CD4-positive, alpha-beta T cell treated with Interleukin-4 for 1 hour (primary cell): ENCODE measurements at places on chromosomes 1 and 21.

GRCh38 chr1:57674801-57675200 is 250.9 kb upstream of the DAB1 start:
- DNase-seq: no peak

DNA sequence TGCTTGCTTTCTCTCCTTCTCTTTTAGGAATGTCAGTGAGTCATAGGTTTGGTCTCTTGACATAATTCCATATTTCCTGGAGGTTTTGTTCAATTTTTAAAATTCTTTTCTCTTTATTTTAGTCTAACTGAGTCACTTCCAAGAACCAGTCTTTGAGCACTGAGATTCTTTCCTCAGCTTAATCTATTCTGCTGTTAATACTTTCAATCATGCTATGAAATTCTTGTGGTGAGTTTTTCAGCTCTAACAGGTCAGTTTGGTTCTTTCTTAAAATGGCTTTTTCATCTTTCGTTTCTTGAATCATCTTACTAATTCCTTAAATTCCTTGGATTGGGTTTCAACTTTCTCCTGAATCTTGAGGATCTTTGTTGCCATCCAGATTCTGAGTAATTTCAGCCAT is 321.0 kb downstream of the PTBP2 start:
- no peak for DNase-seq

DNA sequence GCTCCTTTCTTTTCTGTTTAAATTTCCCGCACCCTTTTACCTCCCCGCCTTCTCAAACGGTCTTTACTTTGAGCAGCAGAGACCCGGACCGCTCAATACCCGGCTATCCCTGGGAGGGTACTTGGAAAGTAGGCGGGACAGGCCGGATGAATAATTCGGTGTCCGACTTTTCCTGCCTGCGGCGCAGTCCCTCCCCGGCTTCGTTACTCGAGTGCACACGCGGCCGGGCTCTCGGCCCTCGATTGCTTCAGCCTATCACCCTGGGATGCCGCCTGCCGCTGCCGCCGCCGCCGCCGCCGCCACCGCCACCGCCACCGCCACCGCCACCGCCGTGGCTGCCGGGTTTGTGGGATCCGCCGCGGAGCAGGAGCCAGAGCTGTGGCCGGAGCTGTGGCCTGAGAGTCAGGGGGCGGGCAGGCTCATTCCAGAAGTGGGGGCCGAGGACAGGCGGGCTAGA is 382 bp upstream of the RASAL2 start:
- DNase-seq: peak; percentile 39

DNA sequence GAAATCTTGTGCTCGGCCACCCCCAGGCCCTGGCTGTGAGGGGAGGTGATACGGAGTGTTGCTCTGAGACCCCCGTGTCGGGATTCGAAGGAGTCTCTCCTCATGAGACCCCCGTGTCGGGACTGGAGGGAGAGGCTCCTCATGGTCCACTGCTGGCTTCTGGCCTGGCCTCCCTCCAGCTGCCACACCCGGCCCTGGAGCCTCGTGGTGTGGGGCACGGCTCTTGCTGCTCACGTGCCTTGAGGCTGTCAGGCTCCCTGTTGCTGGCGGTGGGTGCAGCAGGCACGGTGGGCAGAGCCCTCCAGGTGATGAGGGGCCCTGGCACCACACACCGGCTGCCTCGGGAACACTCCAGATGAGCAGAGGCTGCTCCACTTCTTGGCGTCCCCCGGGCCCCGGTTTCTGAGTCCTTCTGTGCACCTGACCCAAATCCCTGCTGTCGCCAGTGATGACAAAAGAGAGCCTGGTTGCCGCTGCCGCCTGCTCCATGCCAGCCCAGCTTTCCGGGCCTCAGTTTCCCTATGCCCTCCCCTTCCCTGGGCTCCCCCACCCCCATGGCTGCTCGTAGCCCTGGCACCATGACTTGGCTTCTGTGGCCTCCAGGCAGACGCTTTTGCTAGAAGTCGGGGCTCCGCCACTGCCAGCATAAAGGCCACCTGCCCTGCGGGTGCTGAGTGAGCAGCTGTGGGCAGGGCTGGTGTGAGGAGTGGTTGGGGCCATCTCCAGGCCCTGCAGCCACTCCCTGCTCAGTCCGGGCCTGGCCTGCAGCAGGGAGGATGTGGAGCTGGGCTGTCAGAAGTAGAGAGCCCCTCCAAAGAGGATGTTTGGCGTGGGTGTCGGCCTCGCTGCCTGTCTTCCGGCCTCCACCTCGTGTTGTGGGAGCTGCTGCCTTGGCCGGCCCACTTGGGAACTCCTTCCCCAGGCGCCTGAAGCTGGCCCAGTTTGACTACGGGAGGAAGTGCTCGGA is 11.8 kb downstream of the TMEM240 start:
- no peak for DNase-seq

GRCh38 chr1:64282351-64282750 is 78.9 kb downstream of the UBE2U start:
- no peak for DNase-seq

- no peak for DNase-seq
Observed at GRCh38 chr1:159171254-159171687, at the start of gene CADM3. Gene CADM3, plus strand, starts transcription at chr1:159171615. Its CDS starts 151 bp downstream, at chr1:159171766.

GRCh38 chr1:51336004-51336403 is 5.6 kb upstream of the TTC39A start:
- DNase-seq: no peak

DNA sequence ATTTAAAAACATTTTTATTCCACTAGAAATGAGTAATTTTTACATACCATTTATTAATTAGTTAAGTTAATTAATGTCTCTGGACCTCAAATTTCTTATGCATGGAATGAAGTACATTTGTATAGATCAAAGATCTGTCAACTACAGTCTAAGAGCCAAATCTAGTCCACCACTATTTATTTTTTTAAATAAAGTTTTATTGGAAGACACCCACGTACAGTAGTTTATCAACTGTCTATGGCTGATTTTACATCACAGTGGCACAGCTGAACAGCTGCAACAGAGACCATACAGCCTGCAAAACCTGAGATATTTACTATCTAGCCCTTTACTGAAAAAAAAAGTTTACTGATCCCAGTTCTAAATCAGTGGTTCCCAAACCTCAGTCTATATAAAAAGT is 188.6 kb upstream of the HP1BP3 start:
- DNase-seq: no peak

GRCh38 chr1:75092141-75092540 is 42.0 kb upstream of the LHX8 start:
- DNase-seq: no peak

- DNase-seq: no peak
Observed at GRCh38 chr1:101317590-101317989, 80.8 kb downstream of the S1PR1 start.

GRCh38 chr21:29193901-29194300 is 63.5 kb downstream of the MAP3K7CL start:
- no peak for DNase-seq

DNA sequence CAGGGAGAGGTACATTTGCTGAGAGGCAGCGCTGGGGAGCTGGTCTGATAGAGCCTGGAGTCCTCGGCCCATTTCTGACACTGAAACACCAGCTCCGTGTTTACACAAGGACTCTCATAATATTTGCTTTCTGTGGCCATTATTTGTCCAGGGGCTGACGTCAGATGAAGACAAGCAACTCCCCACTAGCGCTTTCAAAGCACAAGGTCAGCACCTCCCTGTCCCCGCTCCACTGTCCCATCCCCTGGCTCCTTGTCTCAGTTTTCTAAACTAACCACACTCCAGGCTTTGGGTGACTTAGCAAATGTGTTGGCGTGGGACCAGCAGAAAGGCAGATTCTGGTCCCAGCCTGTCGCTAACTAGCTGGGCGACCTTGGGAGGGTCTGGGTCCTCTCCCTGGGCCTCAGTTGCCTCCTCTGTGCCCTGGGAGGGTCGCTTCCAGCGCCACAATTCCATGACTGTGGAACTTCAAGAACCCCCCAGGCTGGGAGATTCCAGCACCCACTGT is 37.4 kb upstream of the ZBTB40 start:
- DNase-seq: no peak

- no peak for DNase-seq
Observed at GRCh38 chr1:37233606-37234005, 199.3 kb upstream of the GRIK3 start.

DNA sequence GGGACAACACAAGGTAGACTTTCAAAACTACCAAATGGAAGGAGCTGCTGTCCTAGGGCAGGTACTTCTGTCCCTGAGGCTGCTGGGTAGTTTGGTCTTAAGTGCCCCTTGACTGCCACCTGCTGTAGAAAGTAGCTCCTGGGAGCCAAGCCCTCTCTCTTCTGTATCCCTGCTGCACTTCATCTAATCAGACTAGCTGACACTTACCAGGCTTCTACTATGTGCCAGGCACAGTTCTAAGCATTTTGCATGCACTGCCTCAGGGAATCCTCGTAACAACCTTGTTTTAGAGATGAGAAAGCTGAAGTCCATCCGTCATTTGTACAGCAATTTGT is 15.9 kb upstream of the SRSF4 start:
- DNase-seq: peak; percentile 50

DNA sequence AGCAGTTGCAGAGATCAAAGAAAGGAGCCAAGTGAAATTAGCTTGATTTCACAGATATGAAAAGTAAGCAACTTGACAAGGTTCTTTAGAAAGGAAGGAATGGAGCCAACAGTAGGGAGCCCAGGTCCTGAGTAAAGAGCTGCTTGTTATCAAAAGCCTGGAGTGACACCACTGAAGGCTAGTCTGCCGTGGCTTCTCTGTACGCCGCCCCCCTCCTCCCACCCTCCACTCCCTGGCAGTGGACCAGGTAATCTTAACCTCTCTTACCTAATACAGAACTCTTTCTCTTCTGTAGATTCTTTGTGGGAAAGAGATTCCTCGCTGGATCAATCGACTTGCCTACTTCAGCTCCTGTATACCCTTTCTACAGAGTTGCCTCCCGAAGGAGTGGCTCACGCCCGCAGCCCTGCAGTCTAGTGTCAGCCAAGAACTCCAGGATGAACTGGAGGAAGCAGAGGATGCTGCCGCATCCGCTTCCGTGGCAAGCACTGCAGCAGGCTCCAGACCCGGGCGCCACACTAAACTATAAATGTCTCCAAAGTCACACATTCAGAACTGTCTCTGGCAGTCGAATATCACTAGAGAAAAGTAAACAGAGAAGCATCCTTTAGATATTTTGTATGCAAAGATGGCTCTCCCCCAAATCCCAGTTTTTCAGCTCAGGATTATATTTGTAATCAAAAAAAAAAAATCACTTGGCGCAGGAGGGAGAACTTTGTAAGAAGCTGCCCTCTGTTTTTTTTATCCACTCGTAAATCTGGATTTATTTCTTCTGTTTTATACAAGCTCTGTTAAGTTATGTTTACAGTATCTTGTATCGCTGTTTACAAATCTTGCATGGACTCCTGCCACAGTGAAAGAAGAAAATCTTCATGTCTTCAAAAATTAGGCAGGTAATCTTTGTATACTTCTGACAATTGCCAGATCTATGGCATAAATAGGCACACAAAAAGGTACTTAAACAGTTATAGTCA is 52.6 kb downstream of the DESI2 start:
- DNase-seq: no peak

DNA sequence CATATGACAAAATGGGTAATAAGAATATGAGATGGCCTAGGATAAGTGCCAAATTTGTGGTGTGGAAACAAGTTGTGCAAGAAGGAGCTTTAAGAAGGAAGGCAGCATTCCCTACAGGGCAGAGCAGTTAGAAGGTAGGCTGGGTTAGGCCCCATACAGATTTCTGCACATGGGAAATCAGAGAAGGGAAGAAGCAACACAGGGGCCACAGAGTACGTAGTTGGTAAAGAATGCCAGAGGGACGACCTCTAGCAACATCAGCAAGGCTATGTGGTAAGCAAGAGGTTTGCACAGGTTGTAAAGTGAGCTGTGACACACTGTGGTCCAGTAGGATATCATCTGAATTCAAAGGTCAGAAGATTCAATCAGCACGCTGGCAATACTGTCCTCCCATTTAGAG is 765.6 kb upstream of the B3GALT2 start:
- DNase-seq: no peak

GRCh38 chr1:75731881-75732280 is 7.4 kb downstream of the ACADM start:
- no peak for DNase-seq

DNA sequence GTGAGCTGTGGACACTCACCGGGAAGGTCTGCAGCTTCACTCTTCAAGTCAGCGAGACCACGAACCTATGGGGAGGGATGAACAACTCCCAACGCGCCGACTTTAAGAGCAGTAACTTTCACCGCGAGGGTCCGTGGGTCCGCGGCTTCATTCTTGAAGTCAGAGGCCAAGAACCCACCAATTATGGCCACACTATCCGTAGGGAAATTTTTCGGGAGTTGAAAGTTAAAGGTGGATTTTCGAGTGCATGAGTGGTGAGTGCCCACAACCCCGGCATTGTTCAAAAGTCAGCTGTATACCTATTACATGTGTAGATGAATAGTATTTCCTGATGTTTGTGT is 19.7 kb downstream of the EXOC8 start:
- DNase-seq: no peak

DNA sequence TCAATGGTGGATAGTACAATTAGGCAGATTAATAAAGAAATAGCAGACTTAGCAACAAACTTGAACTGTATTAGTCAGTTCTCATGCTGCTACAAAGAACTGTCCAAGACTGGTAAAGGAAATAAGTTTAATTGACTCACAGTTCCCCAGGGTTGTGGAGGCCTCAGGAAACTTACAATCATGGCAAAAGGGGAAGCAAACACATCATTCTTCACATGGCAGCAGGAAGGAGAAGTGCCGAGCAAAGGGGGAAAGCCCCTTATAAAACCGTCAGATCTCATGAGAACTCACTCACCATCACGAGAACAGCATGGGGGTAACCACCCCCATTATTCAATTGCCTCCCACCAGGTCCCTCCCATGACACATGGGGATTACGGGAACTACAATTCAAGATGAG is 27.1 kb upstream of the PDE4B start:
- DNase-seq: no peak

DNA sequence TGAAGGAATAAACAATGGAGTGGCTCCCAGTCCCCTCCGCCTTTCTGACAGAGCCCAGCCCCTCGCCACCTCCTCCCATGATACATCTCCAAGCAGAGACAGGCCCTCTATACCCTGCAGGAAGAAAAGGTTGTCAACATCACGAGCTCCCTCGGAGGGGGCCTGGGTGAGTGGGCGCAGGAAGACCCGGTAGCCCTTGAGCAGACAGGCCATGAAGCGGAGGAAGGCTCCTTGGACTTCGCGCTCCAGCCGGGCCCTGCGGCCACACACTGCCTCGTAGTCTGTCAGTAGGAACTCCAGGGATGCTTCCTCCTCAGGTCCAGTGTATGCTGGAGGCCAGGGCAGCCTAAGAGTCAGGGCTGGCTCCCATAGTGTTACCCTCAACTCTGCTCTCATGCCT is 7.0 kb downstream of the DENND4B start:
- DNase-seq: no peak

DNA sequence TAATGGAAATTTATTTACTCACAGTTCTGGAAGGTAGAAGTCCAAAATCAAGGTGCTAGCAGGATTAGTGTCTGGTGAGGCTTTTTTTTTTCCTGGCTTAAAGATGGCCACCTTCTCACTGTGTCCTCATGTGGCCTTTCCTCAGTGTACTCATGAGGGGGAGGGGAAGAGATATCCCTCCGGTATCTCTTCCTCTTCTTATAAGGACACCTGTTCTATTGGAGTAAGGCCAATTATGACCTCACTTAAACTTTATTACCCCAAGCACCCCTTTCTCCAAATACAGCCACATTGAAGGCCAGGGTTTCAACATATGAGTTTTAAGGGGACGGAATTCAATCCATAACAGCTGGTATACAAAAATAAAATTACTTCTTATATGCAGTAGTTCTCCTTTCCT is 203.7 kb upstream of the C1orf87 start:
- DNase-seq: no peak

GRCh38 chr1:94864821-94865220 is 44.7 kb downstream of the SLC44A3 start:
- no peak for DNase-seq
